Activated CD8-positive, alpha-beta memory T cell treated with anti-CD3 and anti-CD28 coated beads for 1 hour (primary cell): ENCODE measurements at places on chromosomes 13 and 19.

DNA sequence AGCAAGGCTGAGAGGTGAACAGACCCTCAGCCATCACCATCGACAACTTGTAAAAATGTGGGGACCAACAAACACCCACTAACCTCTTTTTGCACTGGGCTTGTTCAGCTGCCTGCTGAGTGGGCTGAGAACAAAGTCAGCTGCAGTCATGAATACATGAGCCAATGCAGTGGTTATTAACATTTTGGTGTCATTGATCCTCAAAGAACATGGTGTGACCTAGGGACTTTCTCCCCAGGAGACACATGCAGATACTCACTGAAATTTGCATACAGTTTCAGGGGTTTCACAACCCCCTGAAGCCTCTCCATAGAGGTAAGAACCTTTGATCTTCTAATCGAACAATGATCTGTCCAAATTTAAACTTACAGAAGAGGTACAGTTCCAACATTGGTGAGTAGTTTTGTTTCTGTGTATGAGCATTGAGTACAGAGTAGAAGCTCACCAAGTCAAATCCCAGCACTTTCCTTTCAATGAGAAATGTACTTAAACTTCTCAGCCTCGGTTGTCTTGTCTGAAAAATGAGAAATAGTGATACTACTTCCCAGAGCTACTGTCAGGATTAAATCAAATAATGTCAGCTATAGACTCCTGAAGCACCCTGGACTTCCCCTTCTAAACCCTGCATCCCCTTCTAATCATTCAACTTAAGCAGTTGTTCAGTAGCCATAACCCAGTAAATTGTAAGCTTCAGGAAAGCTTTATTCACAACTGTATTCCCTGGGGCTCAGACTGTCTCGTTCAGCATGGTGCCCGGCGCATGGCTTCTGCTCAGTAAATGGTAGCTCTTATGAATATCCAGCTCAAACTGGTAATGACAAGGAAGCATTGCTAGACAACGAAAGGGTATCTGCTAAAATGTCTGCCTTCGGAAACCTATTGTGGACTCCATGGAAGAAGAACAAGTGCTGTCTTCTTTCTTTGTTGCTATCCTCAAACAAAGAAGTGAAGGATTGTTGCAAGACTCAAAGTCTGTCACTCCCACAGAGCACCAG, 148.7 kb downstream of the FOXO1 start:
- DNase-seq = no peak

DNA sequence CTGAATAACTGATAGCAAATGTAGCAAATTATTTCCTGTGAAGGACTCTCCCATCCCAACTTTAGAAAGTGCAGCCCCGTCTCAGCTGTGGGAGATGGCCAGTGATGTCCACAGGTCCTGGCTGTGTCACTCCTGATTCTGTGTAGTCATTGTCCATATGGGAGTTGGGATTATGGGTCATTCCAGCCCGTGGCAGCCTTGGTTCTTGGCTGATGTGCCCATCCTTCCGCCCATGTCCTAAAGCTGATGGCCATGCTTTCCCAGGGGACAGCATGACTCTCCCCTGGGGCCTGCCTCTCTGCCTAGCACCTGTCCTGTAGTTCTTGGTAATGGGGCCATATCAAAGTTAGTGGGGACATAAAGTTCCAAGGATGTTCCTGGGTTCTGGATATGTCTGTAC, 43.9 kb upstream of the C1QTNF9 start:
- no peak for DNase-seq

DNA sequence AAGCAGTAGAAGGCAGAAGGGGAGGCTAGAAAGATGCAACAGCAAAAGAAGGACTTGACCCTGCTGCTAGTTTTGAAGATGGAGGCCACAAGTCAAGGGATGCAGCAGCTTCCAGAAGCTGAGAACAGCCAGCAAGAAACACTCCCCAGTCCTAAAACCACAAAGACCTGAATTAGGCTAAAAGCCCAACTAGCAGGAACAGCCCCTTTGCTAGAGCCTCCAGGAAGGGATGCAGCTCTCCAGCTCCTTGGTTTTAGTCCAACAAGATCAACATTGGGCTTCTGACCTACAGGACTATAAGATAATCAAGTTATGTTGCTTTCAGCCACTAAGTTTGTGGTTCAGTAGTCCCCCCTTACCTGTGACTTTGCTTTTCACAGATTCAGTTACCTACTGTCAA, 10.5 kb upstream of the LATS2 start:
- no peak for DNase-seq

GRCh38 chr19:1412323-1412923, 5.0 kb downstream of the DAZAP1 start:
- no peak for DNase-seq

GRCh38 chr13:43368003-43368402, 344.6 kb downstream of the DNAJC15 start:
- no peak for DNase-seq

GRCh38 chr13:48852911-48853727, 122.6 kb upstream of the FNDC3A start:
- DNase-seq = no peak
